ENCODE measurements at places on chromosomes 2 and 18.

GRCh38 chr2:129751409-129751808, 228.1 kb upstream of the RAB6C start:
- H3K36me3 ChIP-seq = no peaks in the 10 kb centered on the region
- no peaks in the 10 kb centered on the region for H3K4me1 ChIP-seq
- H3K27ac ChIP-seq = no peak overlapping the region
- H3K4me3 ChIP-seq = no peak overlapping the region

GRCh38 chr2:123770996-123771720, 253.9 kb upstream of the CNTNAP5 start:
- no peak for DNase-seq
- no peak overlapping the region for H3K4me3 ChIP-seq
- no peak overlapping the region for H3K27ac ChIP-seq

DNA sequence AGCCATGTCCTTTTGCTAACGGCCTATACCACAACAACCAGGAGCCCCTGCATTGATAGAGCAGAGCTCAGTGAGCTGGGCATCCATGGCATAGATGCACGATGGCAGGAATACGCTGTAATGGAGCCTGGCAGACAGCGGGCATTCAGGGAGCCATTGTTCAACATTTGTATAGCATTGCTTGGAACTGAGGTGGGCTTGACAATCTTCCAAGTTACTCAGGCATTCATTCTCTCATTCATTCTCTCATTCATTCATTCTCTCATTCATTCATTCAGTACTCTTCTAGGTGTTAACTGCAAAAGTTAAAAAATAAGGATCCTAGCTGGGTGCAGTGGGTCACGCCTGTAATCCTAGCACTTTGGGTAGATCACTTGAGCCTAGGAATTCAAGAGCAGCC, 62.7 kb downstream of the MYOM1 start:
- DNase-seq = no peak
- no peaks in the 10 kb centered on the region for H3K27me3 ChIP-seq
- no peak overlapping the region for H3K4me3 ChIP-seq

DNA sequence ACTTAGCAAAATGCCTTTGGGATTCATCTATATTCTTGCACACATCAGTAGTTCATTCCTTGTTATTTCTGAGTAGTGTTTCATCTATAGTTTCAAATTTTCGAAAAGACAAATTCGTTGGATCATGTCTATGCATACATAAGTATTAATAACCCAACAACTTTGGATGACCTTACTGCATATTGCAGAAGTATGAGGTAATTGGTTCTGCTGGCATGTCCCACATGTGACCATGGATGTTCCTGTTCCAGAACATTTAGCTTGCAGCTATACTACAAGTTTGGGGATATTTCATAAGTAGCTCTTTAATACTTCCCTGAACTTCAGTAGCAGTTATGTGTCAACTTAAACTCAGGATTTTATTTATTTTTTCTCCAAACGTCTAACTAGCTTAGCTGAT, 44.9 kb downstream of the APLF start:
- no peaks in the 10 kb centered on the region for H3K4me1 ChIP-seq
- H3K36me3 ChIP-seq = no peaks in the 10 kb centered on the region
- H3K27me3 ChIP-seq = no peaks in the 10 kb centered on the region
- DNase-seq = no peak
- H3K4me3 ChIP-seq = no peak overlapping the region

- no peaks in the 10 kb centered on the region for H3K27me3 ChIP-seq
- no peaks in the 10 kb centered on the region for H3K4me1 ChIP-seq
- no peak overlapping the region for H3K4me3 ChIP-seq
- H3K36me3 ChIP-seq = no peaks in the 10 kb centered on the region
- H3K27ac ChIP-seq = no peak overlapping the region
Measured at GRCh38 chr18:49026501-49027373, 76.0 kb upstream of the SMAD7 start.

DNA sequence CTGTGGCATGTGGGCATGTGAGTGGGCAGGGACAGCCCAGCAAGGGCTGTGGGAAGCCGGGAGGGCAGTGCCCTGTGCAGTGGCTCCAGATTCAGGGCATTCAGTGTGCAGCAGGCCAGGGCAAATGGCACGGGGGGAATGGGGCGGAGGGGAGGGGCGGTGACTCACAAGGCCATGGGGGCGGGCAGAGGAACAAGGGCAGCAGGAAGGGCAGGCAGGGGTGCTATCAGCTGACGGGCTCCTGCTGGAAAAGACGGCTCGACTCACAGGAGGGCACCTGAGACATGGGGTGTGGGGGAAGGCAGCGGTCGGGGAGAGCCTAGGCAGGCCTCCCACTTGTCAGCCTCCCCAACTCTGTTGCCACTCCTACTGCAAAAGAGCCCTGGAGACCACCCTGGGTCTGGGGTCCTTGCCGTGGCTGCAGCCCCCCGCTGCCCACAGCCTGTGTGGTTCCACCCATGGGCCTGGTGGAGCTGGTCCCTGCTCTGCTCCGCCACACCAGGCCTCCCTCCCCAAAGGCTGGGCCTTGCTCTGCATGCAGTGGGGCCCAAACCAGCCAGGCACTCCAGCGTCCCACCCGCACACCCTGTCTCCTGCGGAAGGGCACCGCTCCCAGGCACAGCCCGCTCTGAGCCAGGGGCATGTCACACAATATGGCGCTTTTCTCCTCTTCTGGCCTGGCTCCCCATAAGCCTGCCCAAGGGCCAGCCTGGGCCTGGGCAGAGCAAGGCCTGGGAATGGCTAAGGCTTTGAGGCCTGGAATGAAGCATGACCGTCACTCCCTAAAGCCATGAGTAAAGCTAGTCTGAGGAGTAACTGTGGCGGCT, 25.9 kb downstream of the HS6ST1 start:
- no peak overlapping the region for H3K27ac ChIP-seq
- H3K36me3 ChIP-seq = no peaks in the 10 kb centered on the region
- H3K4me3 ChIP-seq = no peak overlapping the region
- DNase-seq = no peak
- H3K4me1 ChIP-seq = no peaks in the 10 kb centered on the region

Measured in ascending aorta (tissue), 2 donors.